ENCODE measurements at places on chromosomes 2 and 18.

DNA sequence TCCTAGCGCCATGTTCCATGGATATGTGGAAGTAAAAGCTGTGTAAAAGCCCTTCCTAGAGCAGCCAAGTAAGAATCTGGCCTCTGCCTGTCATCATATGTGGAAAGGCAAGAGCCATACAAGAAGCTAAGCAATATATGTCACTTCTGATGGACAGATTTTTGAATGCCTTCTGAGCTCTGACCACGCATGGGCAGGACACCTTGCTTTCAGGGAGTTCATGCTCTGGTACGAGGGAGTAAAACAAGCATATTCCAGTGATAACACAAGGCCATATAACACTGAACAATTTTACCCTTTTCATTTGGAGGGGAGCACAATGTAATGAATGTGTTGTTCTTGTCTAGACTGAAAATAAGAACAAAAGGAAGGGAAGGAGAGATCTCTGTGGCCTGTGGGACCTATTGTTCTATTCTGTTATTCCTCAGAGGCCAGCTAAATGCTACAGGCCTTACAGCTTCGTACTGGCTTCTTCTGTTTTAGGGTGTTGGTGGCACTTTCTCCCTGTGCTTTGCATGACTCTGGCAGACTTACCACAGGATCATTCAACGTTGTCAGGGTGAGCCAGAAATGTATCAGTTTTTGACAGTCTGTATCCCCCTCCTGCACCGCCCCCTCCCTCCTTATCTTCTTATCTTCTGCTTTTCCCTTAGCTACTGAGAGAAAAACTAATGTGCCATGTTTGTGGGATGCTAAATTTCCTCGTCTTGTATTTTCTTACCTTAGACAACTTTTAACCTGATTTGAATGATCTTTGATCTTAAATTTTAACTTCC, 99.5 kb downstream of the MAP4K4 start:
- DNase-seq: no peak

GRCh38 chr2:130766037-130766436, 10.7 kb downstream of the AMER3 start:
- DNase-seq: no peak

DNA sequence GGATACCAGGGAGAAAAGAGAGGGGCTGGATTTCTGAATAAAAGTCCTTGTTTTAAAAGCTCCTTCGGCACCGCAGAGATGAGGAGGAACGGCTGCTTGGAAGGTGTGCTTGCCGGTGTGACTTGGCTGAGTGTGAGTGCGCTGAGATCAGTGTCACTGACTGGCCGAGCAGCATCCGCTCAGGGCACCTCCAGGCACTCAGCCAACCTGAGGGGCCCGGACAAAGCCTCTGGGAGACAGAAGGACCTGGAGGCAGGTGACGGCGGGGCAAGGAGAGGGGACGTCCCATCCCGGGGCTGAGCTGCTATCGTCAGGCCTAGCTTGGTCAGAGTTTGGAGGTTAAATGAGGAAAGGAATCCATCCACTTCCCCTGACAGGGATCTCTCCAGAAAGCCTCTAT, 16.8 kb upstream of the ALLC start:
- no peak for DNase-seq

DNA sequence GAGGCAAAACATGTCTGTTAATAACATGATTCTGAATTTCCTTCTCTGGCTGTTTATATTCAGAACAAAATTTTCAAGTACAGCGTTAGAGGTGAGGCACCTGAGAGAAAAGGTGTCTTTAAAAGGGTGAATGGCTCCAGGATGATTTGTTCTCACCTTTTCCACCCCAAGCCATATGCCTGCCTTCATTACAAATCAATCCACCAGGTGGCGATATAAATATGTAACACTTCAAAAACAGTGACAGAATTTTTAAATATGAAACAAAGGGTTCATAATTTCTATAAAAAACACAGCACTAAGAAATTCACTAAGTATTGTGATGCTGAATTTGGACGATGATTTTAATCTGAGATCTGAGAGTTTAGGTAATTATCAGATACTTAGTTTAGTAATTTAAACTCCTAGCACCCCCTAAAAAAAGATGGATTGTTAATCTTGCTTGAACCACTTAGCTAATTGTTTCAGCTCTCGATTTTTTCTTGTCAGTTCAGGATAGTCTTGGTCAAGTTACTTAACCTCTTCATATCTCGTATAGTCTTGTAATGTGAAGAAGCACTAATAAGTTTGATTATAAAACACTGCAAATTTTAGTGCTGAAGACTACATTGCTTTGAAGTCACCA, 528.8 kb downstream of the CPS1 start:
- peak; percentile 17 for DNase-seq

- DNase-seq: no peak
Measured at GRCh38 chr18:62209046-62209445, 22.0 kb downstream of the RELCH start.

DNA sequence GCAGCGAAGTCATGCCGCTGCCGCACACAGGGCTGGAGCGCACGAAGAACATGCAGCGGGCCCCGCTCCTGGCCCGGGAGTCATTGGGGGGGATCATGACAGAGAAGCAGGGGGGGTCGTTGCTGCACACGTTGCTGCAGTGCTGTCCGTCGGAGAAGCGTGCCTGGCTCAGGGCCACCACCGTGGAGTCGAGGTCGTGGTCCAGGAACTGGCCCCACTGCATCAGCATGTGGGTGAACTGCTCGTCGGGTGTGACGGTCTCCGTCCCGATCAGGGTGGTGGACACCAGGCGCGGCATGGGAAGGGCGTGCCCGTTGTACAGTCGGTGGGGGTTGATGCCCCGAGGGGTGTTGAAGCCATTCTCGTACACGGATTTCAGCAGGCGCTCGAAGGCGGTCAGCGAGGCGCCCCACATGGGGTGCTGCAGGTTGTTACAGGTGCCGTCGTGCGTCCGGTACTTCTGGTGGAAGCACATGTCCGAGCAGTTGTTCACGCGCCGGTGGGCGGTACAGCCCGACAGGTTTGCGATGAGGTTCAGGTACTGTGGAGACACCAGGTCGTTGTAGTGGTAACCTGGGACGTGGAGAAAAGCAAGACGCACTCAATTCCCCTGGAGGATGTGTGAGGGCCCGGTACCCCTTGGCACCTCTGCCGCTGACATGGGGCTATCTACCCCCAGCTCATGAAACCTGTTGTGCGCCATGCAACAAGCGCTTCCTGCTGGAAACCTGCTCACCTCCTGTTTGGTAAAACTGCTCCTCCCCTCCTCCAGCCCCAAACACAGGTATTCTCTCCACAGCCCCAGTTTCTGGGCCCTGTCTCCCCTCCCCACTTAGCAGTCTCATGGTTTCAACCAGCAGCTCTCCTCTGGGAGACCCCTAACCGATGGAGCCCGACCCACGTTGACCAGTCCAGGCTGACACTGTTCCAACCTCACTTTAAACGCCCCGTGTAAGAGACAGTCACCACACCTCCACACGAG, 94.9 kb downstream of the PXDN start:
- no peak for DNase-seq

GRCh38 chr18:27062802-27063201, 122.3 kb downstream of the CHST9 start:
- DNase-seq: no peak

DNA sequence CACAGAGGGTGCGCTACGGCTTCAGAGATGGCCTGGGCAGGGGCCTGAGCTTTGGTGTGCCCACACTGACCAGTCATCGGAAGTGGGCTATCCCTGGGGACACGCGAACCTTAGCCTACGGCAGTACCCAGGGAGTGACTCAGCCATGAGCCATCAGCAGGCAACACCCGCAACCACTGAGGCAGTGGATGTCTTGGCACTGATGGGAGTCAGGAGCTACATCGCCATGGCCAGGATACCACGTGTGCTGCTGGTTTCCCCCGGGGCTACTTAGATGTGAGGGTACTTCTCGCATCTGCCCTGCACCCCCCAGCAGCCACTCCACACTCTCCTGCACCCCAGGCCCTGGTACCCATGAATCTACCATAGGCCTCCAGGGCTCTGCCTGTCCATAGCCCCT, 12.8 kb upstream of the HPCAL1 start:
- DNase-seq: no peak

GRCh38 chr2:101120124-101120996, 30.8 kb downstream of the TBC1D8 start:
- DNase-seq: no peak

GRCh38 chr2:80579756-80580155, 275.2 kb upstream of the LRRTM1 start:
- DNase-seq: no peak

- DNase-seq: no peak
Measured at GRCh38 chr2:64686283-64686956, 32.7 kb upstream of the SERTAD2 start.

- no peak for DNase-seq
Measured at GRCh38 chr2:211133766-211134165, 577.4 kb downstream of the CPS1 start.

- DNase-seq: no peak
Measured at GRCh38 chr18:21452796-21453510, 147.6 kb downstream of the ESCO1 start.

GRCh38 chr2:191051825-191052778, 38.1 kb upstream of the STAT1 start:
- DNase-seq: peak; percentile 40

- DNase-seq: no peak
Measured at GRCh38 chr2:46002947-46003346, 294.3 kb upstream of the EPAS1 start.

- DNase-seq: no peak
Measured at GRCh38 chr2:12175323-12175722, 428.9 kb downstream of the LPIN1 start.

- no peak for DNase-seq
Measured at GRCh38 chr18:32893915-32894314, 121.1 kb upstream of the KLHL14 start.

DNA sequence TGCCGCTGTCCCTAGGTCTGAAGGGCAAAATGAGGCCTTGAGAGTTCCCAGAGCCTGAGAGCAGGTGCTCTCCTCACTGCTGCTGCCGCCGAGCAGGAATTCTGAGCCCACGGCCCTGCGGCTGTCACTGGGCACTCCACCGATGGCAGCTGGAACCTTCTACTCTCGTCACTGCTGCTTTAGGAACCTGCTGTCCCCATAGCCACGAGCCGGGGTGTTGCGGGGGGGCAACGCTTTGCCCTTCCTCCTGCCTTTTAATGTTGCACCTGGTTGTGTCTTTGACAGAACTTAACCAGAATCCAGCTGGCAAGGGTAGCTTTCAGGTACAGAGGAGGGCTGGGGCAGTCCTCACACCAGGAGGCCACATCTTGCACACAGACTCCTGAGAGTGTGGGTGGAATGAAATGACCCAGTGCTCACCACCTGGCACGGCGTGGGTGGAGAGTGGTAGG, 32.3 kb downstream of the NCK2 start:
- DNase-seq: no peak

DNA sequence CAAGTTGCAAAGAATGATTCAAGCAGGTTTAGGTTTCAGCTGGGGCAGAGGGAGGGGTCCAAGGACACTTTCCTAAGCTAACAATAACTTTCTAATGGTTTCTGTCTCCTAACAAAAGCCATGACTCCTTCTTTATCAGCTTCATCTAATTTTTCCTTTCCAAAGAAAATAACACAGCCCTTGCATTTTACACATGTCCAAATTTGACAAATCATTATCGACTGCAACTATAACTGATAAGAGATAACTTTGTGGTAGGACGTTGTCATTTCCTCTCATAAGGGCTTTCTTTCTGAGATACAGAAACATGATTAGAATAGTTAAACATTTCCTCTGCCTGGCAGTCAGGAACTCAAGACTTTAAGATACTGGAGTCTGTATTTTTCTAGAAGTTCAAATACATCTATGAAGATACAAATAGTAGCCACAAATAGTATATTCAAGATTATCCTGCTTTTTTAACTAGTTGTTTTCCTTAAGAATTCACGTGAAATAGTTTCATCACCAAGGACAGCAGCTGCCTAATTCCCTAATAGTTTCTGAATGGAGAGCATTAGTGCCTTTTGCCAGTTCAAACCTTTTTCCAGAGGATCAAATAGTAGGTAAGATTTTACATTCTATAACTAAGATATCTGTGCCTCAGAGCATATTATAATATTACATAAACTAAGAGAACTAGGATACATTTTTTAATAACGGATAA, 263.2 kb downstream of the EXOC6B start:
- DNase-seq: no peak

DNA sequence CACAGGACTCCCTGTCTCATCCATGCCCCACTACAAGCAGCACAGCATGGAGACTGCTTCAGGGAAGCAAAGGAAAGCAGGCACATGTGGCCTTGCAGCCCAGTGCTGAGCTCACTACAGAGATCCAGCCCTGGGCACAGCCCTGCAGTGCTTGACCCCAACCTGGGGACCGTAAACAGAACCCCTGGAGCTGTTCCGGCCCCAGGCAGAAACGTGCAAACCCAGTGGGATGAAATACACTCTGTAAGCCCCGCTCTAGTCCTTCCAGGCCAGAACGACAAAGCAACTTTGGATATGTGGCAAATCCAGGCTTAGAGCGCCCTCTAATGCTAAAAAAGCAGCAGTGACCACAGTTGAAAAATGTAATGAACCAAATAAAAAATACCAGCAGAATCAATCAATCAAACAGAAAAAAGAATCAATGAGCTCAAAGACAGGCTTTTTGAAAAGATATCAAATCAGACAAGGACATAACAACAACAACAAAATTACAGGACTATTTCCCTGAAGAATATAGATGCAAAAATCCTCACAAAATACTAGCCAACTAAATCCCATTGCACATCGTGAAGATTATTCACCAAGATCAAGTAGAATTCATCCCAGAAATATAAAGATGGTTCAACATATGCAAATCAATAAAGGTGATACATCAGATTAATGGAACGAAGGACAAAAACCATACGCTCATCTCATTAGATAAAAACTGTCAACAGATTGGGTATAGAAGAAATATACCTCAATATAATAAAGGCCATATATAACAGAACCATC, 45.6 kb downstream of the ZNF519 start:
- DNase-seq: peak; percentile 57

DNA sequence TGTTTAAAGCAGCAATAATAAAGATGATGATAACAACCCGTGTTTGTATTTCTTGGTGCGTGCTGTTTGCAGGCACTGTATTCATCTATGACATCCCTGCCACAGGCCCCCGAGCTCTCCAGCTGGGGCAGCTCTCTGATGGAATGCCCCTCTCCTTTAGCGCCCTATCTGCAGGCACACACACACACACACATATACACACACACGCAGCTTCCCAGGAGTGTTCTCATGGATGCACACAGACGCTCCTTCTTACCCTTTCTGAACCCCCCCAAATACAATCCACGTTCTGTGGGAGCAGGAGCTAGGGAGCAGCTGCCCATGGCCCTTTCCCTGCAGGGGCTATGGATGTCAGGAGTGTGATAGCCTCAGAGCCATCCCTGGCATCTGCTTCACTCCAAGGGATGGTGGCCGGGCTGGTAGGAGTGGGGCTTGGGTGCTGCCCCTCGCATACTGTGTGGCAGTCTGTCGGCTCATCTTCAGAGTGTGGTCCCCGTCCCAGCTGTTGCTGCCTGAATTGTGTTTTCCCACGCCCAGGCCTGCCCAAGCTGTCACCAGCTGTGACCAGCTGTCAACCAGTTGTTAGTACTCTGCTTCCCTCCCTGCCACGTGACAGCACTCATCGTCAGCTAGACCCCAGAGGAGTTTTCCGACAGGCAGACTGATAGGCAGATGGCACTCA, 50.8 kb upstream of the MYCN start:
- DNase-seq: no peak
